H4 (cell line): ENCODE measurements at places on chromosomes 3 and 15.
A peak's percentile ranks its signal among the peaks of the same experiment; 100 is the strongest.

- no peak for DNase-seq
Observed at GRCh38 chr15:47301481-47301880, 415.8 kb upstream of the SEMA6D start.

- DNase-seq, result peak; percentile 57
Observed at GRCh38 chr3:116005404-116005803, 382.1 kb downstream of the GAP43 start.

DNA sequence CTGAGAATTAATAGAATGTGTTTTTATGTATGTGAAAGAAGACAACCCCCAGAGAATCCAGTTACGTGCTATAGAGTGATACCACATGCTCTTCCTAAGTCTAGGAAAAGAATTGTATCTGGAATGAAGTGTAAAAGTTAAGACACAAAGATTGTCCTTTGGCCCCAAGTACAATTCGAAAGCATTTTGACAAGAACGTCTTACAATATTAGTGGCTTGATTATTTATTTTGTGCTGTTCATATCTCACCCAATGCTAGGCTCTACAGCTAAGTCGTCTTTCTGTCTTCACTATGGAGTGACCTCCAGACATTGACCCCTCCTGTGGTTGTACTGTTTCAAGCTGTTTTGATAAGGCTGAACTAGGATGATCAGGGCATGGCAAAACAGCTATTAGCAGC lies 345.7 kb upstream of the C2CD4B start:
- no peak for DNase-seq

DNA sequence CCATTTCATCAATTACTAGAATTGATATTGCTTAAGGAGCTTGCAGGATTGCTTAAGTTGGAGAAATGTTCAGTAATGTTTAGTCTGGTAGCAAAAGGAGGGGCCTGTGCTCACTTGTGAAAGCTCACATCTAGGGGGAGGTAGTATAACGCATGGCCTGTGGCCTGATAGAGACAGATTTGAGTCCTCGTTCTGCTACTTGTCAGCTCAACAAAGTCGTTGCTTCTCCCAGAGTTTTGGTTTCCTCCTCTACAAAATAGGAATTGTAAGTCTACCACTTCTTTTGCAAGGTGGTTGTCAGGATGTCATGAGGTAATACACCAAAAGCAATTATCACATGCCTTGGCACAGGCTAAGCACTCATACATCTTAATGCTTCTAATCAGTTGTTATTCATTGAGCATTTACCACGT lies 1.3 kb downstream of the ST3GAL6 start:
- DNase-seq, result no peak

GRCh38 chr15:39596358-39597051 lies 15.6 kb downstream of the THBS1 start:
- DNase-seq, result no peak

- DNase-seq, result no peak
Observed at GRCh38 chr15:35101335-35101734, 16.2 kb upstream of the NANOGP8 start.

- DNase-seq, result no peak
Observed at GRCh38 chr3:171472552-171472951, 12.3 kb upstream of the TNIK start.

- no peak for DNase-seq
Observed at GRCh38 chr3:65796676-65797075, 242.0 kb downstream of the MAGI1 start.

DNA sequence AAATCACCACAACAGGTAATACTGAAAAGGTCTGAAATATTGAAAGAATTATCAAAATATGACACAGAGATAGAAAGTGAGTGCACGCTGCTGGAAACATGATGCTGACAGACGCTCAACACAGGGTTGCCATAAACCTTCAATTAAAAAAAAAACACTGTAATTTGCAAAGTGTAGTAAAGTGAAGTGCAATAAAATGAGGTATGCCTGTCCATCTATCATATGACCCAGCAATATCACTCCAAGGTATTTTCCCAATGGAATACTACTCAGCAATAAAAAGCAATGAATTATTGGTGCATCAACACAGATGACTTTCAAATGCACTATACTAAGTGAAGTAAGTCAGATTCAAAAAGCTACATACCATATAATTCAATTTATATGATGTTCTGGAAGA lies 47.6 kb upstream of the SLC12A8 start:
- DNase-seq, result no peak

DNA sequence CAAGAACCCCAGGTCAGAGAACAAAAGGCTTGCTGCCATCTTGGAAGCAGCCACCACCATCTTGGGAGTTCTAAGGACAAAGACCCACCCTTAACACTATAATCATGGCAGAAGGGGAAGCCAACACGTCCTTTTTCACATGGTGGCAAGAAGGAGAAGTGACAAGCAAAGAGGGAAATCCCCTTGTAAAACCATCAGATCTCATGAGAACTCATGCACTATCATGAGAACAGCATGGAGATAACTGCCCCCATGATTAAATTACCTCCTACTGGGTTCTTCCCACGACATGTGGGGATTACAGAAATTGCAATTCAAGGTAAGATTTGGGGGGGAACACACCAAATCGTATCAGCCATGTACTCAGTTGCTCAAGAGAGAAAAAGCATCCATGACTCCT lies 21.1 kb upstream of the GBE1 start:
- DNase-seq, result no peak

GRCh38 chr3:32376115-32376514 lies 15.5 kb upstream of the CMTM7 start:
- DNase-seq, result no peak

DNA sequence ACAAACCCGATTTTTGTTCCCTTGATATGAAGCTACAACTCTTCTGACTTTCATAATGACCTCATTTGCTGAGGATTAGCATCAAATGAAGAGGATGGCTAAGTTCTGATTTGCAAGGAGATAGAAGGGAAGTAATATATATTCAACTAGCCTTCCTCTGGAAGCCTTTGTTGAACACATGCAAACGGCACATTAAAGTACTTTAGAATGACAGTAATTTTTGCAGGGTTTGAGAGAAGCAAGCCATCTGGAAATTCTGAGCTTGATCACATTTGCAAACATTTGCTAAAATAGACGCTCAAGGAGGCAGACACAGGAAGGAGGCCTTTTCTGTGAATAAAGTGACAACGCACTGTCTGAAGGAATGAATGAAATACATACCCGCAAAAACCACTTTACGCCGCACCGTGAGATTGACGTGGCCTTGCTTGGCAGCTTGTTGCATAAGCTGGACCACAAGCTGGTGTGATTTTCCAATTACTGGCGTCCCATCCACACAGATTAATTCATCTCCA lies 657.2 kb downstream of the MAGI1 start:
- no peak for DNase-seq

- peak; percentile 22 for DNase-seq
Observed at GRCh38 chr15:34437687-34438086, at the start of gene GOLGA8A. TSS of gene GOLGA8A (minus strand) at chr15:34437808. CDS start at chr15:34389691, 48,117 bp downstream.

DNA sequence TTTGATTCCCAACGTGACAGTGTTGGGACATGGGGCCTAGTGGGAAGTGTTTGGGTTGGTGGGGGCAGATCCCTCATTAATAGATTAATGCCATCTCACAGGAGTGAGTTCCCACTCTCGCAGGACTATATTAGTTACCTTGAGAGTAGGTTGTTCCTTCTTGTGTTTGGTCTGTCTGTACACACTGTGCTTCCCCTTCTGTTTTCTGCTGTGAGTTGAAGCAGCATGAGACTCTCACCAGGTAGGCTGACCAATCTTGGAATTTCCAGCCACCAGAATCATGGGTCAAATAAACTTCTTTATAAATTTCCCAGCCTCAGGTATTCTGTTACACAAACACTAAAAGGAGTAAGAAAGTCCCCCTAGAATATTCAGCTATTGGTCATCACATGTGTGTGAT lies 145.4 kb downstream of the ERC2 start:
- DNase-seq, result no peak

GRCh38 chr3:31255007-31255581 lies 277.6 kb upstream of the STT3B start:
- DNase-seq, result no peak
